ENCODE measurements at places on chromosomes 7 and 10. TPM values are rescaled to one million over a fixed set of nuclear protein-coding genes. Genes with fewer than 3 reads are reported as not detected.

GRCh38 chr7:90621125-90621746 is 25.1 kb downstream of the CDK14 start:
- H3K27ac ChIP-seq, result no peak overlapping the region
- H3K4me1 ChIP-seq, result no peaks in the 10 kb centered on the region
- H3K36me3 ChIP-seq, result no peaks in the 10 kb centered on the region
- no peaks in the 10 kb centered on the region for H3K27me3 ChIP-seq
- no peak overlapping the region for H3K4me3 ChIP-seq

DNA sequence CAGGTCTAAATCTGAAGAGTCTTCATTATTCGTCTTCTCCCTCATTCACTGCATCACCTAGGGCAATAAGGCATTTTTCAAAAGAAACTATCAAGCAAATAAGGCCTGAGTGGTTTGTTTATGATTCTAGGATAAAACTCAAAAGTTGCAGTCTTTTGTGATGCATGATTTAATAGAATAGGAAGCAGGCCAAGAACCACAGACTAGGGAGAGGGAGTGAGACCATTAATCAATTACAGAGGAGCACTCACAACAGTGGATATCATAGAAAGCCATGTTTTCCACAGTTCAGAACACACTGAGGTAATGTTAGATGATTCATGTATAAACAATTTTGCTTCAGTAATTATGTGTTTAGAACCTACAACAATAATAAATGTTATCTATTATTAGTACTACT is 87.8 kb upstream of the LRRTM3 start:
- H3K27ac ChIP-seq, result no peak overlapping the region
- no peaks in the 10 kb centered on the region for H3K27me3 ChIP-seq
- no peak for DNase-seq
- H3K4me3 ChIP-seq, result no peak overlapping the region
- no peaks in the 10 kb centered on the region for H3K4me1 ChIP-seq

GRCh38 chr7:150450491-150451001 is at the start of gene GIMAP8:
GIMAP8 (plus strand) TSS chr7:150450630; CDS start chr7:150466699, 16,069 bp downstream.
- no peaks in the 10 kb centered on the region for H3K4me1 ChIP-seq
- H3K27ac ChIP-seq, result peak within 1 kb of the TSS; percentile 78
- peak within 1 kb of the TSS; percentile 44 for H3K4me3 ChIP-seq

DNA sequence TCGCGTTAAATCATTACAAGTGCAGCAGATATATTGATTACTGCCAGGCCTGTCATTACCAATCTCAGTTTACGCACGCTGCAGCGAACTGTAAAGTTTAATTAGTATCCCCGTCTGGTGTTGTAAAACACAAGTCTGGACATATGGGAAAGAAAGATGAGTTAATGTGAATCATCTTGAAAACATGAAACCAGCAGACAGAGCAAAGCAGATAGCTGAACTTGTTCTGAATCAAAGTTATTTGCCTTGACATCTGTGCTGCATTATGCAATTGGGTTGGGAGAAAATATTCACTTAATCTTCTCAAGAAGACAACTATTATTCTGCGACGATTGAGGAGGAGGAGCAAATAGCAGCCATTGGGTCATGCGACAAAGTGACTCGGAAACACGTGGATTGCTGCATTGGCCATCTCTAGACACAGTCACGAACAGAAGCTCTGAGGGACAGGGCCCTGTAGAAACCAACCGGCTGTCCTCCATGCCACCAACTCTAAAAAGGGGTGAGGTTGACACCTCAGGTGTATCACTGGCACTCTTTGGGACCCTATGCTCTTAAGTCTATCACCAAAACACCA is 156.3 kb upstream of the C7orf33 start:
- H3K4me3 ChIP-seq, result no peak overlapping the region
- no peaks in the 10 kb centered on the region for H3K27me3 ChIP-seq

GRCh38 chr7:155665957-155666287 is 21.5 kb downstream of the RBM33 start:
- no peak overlapping the region for H3K4me3 ChIP-seq
- H3K27me3 ChIP-seq, result no peaks in the 10 kb centered on the region
- H3K36me3 ChIP-seq, result no peaks in the 10 kb centered on the region
- H3K4me1 ChIP-seq, result no peaks in the 10 kb centered on the region

DNA sequence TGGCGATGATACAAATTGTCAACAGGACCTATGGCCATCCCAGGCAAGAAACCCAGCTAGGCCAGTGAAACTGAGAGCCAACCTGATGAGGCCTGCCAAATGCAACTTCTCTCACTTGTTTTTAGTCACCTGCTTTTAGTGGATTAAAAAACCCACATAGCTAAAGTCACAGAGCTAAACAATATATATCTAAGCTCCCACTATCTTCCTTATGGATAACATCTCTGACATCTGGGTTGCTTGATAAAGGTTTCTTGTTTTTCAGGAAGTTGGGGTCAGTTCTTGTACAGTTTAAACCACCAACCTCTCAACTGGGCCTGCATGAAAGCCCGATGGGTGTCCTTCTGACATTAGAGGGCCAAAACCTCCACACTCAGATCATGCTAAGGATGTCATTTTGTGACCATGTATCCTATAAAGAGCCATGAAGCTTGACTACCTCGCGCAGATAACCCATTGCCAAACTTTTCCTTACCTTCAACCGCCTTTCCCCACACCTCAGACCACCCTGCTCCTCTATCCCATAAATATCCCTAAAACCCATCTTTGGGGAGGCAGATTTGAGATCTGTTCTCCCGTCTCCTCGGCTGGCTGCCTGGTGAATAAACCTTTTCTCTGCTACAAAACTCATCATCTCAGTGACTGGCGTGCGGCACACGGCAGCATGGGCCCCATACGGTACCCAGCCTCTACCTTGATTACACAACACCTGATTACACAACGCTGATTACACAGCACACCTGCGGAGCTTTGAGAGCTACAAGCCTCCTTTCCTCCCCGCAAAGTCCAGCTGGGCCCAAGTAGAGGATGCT is 797 bp upstream of the STMP1 start:
- no peaks in the 10 kb centered on the region for H3K36me3 ChIP-seq
- H3K4me3 ChIP-seq, result peak overlapping the region; percentile 98
- H3K4me1 ChIP-seq, result peaks cover 5% of the 10 kb centered on the region
- peak overlapping the region; percentile 90 for H3K27ac ChIP-seq

DNA sequence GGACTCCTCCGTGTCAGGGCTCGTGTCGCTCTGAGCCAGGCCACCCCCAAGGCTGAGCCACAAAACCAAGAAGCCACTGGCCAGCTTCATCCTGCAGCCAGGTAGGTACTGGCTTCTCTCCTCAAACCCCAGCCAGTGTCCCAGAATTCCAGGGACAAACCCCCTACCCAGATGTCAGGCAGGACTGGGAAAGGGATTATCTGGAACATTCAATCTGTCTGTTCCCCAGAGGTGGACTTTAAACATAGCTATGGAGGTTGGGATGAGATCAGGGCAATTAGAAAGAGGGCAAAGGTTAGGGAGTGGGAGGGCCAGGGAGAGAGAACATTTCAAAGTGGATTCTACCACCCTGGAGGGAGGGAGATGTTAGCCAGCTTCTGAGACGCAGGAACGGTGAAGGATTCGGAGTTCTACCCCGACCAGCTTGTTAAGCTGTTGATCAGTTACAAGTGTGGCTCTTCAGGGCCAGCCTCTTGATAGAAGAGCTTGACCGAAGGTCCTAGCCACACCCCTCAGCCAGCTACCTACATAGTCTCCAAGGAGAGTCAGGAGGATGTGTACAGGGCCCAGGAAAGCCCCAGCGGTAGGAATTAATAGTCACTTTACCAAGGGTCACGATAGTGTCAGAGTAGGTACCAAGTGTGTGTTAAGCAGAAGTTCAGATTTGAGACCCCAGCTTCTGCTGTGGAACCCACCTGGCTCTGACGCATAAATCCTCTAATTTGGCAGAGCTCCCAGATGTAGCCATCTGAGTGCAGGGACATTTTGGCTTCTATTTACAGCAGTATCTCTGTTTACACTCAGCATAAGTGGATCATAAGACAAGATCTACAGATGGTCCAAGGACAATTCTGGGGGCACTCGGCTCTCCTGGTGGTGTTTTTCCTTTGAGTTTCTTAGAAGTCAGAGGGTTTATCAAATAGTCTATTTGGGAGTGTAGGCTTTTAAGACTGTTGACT is at the start of gene PLA2G12B:
TSS of gene PLA2G12B (minus strand) at position 211 of the 959 bp plus-strand sequence. CDS start at position 90, 121 bp downstream.
- H3K27ac ChIP-seq, result no peak within 1 kb of the TSS
- no peaks in the 10 kb centered on the region for H3K36me3 ChIP-seq
- H3K4me1 ChIP-seq, result no peaks in the 10 kb centered on the region
- no peak within 1 kb of the TSS for H3K4me3 ChIP-seq
- H3K27me3 ChIP-seq, result no peaks in the 10 kb centered on the region

GRCh38 chr7:132572526-132572925 is 3.7 kb downstream of the PLXNA4 start:
- no peak for DNase-seq
- H3K36me3 ChIP-seq, result no peaks in the 10 kb centered on the region
- H3K27ac ChIP-seq, result no peak overlapping the region
- no peaks in the 10 kb centered on the region for H3K4me1 ChIP-seq

DNA sequence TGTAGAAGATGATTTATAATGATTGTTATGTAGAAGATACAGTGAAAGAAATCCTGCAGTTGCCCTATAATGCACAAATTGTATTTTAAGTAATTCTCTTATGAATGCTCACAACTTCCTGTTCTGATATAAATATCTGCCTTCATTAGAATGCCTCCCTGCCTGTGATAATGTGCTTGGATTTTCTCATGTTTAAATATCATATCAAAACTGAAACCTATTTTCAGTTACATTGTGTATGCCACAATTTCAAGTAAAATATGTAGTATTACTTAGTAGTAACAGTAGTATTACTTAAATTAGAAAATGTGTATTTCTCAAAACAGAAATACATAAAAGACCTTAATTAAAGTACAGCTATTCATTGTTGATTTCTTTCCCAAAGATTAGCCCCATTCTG is 41.1 kb upstream of the TFEC start:
- H3K27ac ChIP-seq, result no peak overlapping the region
- DNase-seq, result no peak

- no peak for DNase-seq
- H3K4me3 ChIP-seq, result no peak overlapping the region
- no peak overlapping the region for H3K27ac ChIP-seq
- H3K27me3 ChIP-seq, result no peaks in the 10 kb centered on the region
- no peaks in the 10 kb centered on the region for H3K4me1 ChIP-seq
These were observed 123.8 kb upstream of the INHBA start for GRCh38 chr7:41826641-41827040.

DNA sequence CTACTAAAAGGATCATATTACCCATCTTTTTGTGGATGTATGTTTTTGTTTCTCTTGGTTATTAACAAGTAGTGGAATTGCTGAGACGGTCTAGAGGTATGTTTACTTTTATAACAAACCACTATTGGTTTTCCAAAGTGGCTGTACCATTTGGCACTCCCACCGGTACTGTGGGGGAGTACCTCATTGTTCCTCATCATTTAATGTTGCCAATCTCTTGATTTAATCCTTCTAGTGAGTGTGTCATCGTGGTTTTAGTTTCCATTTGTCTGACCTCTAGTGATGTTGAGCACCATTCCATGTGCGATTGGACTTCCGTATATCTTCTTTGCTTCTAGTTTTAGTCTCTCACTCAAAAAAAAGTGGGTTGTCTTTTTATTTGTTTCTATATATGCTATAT is 50.4 kb downstream of the RBM33 start:
- H3K27me3 ChIP-seq, result no peaks in the 10 kb centered on the region
- no peaks in the 10 kb centered on the region for H3K4me1 ChIP-seq
- no peak overlapping the region for H3K27ac ChIP-seq
- H3K4me3 ChIP-seq, result no peak overlapping the region

DNA sequence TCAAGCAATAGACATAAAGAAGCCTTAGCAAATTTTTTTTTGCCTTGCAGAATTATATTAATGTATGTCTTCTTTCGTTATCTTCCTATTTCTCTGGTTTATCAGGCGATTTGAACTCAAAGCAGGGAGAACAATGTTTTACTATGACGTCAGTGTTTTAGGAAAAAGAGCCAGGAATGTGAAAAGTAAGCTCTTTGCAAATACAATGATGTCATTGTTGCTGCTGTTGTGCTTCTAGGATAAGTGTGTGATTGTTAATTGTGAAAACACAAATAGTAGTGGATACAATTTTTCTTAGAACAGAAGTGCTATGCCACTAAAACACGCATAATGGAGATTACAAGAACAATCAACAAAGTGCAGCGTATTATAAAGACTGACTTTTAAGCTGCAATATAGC is 9.5 kb upstream of the AUTS2 start:
- no peak overlapping the region for H3K27ac ChIP-seq
- H3K36me3 ChIP-seq, result no peaks in the 10 kb centered on the region
- no peaks in the 10 kb centered on the region for H3K4me1 ChIP-seq
- DNase-seq, result no peak
- H3K27me3 ChIP-seq, result no peaks in the 10 kb centered on the region

GRCh38 chr10:103648636-103649532 is 155.4 kb downstream of the NEURL1 start:
- DNase-seq, result no peak
- H3K4me3 ChIP-seq, result no peak overlapping the region
- H3K4me1 ChIP-seq, result peaks cover 16% of the 10 kb centered on the region
- peak overlapping the region; percentile 76 for H3K27ac ChIP-seq
- H3K36me3 ChIP-seq, result no peaks in the 10 kb centered on the region

- H3K4me1 ChIP-seq, result no peaks in the 10 kb centered on the region
- H3K27ac ChIP-seq, result no peak overlapping the region
- DNase-seq, result no peak
- no peaks in the 10 kb centered on the region for H3K27me3 ChIP-seq
These were observed 92.9 kb upstream of the SH2B2 start for GRCh38 chr7:102193806-102194205.

- no peaks in the 10 kb centered on the region for H3K36me3 ChIP-seq
- no peaks in the 10 kb centered on the region for H3K4me1 ChIP-seq
These were observed 17.5 kb upstream of the TECTB start for GRCh38 chr10:112265745-112266144.

CACNA2D1 gene
- total RNA-seq, result 10.2 TPM

CHAT gene
- not detected for total RNA-seq

C7orf57 gene
- total RNA-seq, result not detected

MAGI2 gene
- 20.2 TPM for total RNA-seq

ITPRID1 gene
- total RNA-seq, result 1.6 TPM
